ENCODE measurements at places on chromosomes 3 and 15.

GRCh38 chr3:39079530-39079929 is 27.7 kb downstream of the WDR48 start:
- DNase-seq = no peak

DNA sequence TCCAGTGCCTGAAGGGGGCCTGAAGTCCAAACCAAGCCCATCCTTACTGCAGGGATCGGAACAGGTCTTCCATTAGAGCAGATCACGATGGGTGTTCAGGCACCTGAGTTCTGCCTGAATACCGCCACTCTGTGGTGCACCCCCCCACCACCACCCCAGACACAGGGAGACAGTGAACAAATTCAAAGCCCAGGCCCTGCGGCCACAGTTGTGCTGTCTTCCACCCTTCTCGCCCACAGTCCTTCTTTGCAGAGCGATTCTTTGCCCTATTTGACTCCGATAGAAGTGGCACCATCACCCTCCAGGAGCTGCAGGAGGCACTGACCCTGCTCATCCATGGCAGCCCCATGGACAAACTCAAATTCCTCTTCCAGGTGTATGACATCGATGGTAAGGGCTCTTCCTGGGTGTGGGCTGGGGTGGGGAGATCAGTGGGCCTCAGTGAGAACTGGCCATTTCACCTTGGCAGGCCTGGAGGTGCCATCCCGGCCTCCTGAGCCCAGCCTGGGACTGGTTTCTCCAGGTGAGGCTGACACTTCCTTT is 13.6 kb downstream of the NOX5 start:
- no peak for DNase-seq

- DNase-seq = no peak
Observed at GRCh38 chr3:14208977-14209394, 30.4 kb downstream of the LSM3 start.

GRCh38 chr3:186583831-186584230 is 13.3 kb downstream of the DNAJB11 start:
- DNase-seq = no peak

DNA sequence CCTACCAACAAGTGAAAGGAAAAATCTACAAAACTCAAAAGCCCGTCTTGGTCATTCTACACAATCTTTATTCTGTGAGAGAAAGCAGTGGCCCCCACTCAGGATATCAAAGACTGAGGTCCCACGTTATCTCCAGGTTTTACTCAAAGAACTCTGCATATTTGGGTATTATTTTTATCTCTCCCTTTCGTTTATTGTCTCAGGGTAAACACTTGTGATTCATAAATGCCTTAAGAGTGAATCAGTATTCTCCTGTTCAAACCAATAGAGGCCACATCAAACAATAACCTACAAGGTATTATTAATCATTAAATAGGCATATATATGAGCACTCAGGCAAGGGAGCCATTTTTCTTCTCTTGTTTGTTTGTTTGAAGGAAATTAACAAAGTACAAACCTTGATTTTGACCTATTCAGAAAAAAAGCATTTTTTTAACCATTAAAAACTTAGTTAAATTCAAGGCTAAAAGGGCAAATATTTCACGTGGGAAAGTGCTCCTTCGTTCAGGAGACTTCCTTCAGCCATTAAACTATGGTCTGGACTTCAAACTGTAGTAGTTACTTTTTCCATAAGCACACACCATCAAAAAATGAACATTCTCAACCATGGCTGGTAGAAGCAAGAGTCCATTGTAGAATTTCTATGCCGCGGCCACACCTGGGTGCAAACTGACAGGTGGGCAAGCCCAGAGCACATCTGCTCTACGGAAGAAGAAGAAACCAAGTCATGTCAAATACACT is 13.9 kb upstream of the HES1 start:
- DNase-seq = no peak

- DNase-seq = no peak
Observed at GRCh38 chr15:77824361-77825251, 191.9 kb upstream of the LINGO1 start.

- DNase-seq = no peak
Observed at GRCh38 chr3:197809356-197810020, 18.4 kb downstream of the LRCH3 start.

DNA sequence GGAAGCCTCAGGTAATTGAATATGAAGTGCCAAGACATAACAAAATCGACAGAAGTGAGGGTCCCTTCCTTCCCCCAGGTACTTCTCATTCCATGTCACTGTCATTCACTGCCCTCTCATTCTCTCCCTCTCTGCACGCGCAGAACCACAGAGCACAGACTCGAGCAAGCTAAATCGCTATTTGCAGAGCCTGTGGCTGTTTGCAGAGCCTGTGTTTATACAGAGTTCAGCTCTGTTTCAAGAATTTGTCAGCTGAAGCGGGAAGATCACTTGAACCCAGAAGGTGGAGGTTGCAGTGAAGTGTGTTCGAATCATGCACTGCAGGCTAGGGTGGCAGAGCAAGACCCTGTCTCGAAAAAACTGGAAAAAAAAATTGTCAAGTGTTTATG is 2.5 kb downstream of the VILL start:
- DNase-seq = no peak

DNA sequence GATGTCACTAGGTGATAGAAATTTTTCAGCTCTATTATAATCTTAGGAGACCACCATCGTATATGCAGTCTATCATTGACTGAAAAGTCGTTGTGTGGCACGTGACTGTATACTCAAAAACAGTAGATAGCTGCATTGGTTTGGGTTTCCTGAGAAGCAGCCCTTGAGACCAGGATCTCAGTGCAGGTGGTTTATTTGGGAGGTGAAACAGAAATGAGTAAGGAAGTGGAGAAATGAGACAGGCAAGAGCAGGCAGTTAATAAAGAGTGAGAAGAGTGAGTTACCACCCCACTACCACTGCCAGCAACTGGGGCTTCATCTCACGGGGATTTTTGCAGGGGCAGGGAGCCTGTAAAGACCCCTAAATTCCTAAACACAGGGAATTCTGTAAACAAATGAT is 221.0 kb downstream of the SHQ1 start:
- no peak for DNase-seq

DNA sequence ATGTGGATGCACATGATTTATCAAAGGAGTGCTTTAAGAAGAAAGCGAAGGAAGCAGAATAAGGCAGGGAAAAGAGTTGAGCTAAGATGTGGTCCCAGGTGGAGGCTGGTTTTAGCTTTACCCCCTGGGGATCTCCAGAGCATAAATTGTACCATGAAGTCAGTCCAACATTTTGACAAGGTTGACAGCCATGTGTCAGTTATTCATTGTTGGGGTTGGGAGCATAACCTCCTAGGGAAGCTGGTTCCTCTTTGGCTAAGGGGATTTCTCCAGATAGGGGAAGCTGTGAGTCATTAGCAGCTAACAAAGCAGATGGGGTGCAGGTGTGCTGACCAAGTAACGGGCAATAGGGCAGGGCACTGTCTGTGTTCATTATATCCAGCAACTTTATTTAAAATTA is 123.7 kb upstream of the IGSF10 start:
- no peak for DNase-seq

GRCh38 chr3:111712294-111713167 is 117.4 kb upstream of the ZBED2 start:
- DNase-seq = no peak

GRCh38 chr15:87752250-87752951 is 504.1 kb downstream of the NTRK3 start:
- no peak for DNase-seq

DNA sequence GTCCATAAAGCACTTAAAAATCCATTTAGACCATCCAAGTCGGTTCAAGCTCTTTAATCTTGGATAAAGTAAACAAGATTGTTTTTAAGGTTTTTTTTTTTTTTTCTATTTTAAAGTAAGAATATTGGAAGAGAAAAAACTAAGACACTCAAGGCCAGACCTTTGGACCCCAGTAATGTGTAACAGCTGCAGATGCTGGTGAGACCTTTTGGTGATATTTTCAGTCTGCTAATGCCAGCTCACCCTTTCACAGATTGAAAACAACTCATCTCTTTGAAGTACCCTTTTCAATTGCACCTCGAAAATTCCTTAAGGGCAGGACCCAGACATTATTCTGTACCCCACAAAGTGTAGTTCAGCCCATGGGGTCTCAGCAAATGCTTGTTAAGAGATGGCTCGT is 260.7 kb upstream of the CTNNB1 start:
- no peak for DNase-seq

GRCh38 chr3:191378142-191378812 is 48.0 kb upstream of the UTS2B start:
- DNase-seq = no peak

GRCh38 chr3:3951071-3951470 is 151.8 kb downstream of the LRRN1 start:
- no peak for DNase-seq

DNA sequence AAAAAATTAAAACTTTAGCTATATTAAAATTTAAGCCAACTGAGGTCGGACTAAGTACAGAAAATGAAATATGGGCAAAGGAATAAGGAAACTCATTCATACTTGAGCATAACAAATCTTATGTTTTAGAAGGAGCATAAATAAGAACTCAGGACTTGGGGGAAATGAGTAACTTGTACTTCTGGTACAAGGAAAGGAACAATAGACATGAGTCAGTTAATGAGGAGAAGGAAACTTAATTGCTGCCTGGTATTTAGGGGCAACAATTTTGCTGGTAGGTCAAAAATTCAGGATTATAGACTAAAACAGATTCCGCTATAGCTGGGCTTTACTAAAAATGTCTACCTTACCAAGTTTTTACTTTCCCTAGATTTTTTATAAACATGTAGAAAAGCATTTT is 113.1 kb downstream of the MYO5A start:
- no peak for DNase-seq

GRCh38 chr3:122353215-122353614 is 28.2 kb downstream of the CSTA start:
- DNase-seq = no peak

DNA sequence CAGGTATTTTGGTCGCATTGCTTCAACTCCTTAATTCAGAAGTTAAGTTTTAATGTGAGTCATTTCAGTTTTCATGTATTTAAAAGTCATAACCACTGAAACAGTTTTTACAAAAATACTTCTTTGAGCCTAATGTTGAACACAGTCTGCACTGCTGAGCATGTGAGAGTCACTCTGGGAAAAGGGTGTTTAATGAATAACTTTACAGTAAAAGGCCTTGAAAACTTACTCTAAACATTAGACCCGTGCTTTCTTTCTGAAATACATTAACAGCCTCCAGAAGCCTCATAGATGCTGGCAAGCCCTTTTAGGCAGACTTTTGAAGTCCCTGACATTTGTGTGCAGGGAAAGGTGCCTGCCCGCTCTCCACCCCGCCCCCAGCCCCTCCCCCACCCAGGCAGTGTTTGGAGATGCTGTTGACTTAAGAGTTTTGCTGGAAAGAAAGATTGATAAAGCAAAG is 68.9 kb upstream of the NR2F2 start:
- no peak for DNase-seq

- DNase-seq = peak; percentile 36
Observed at GRCh38 chr15:72155003-72155621, 36.9 kb downstream of the SENP8 start.

GRCh38 chr15:101048581-101049030 is 129.4 kb downstream of the LRRK1 start:
- peak; percentile 17 for DNase-seq

GRCh38 chr15:94793207-94793606 is 561.8 kb downstream of the MCTP2 start:
- DNase-seq = no peak

DNA sequence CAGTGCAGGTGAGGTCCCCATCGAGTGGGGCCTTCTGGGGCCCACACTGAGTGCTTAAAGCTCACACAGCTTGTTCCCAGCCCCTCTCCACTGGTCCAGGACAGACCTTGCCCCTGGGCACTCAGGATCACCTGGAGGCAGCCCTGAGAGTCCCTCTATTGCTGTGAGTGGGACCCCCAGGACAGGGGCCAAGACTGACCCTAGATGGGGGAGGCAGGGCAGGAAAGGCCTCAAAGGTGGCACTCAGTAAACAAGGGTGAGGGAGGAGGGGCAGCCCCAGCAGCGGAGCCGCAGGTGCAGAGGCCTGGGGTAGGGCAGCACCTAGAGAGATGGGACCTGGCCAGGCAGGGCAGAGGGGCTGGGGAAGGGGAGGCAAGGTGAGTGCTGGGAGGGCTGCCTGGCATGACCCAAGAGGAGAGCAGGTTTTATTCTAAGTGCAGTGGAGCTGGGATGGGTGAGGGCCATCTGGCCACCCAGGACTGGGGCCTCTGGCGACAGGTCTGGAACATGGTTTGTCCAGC is 27.9 kb downstream of the CFAP100 start:
- no peak for DNase-seq

- no peak for DNase-seq
Observed at GRCh38 chr3:189082666-189083427, 88.9 kb upstream of the TPRG1 start.

DNA sequence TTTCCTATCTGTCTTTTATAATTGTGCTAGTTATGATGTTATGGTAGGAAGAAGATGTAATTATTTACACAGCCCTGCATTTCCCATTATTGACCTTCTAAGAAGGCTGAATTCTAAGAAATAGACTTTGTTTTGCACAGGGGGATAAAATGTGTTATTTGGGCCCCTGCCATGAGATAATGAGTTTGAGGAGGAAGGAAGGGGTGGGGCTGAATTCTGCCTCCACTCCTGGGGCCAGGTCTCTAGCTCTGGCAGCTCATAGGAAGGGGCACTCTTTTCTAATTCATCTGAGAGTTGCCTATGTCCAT is 69.2 kb upstream of the GOLGA8B start:
- DNase-seq = no peak

GRCh38 chr3:157376603-157377300 is 59.9 kb upstream of the PTX3 start:
- no peak for DNase-seq

- no peak for DNase-seq
Observed at GRCh38 chr3:110697961-110698360, 373.7 kb upstream of the NECTIN3 start.

GRCh38 chr15:61364871-61365270 is 135.8 kb upstream of the RORA start:
- no peak for DNase-seq

GRCh38 chr15:70222606-70223005 is 124.9 kb upstream of the TLE3 start:
- DNase-seq = no peak

DNA sequence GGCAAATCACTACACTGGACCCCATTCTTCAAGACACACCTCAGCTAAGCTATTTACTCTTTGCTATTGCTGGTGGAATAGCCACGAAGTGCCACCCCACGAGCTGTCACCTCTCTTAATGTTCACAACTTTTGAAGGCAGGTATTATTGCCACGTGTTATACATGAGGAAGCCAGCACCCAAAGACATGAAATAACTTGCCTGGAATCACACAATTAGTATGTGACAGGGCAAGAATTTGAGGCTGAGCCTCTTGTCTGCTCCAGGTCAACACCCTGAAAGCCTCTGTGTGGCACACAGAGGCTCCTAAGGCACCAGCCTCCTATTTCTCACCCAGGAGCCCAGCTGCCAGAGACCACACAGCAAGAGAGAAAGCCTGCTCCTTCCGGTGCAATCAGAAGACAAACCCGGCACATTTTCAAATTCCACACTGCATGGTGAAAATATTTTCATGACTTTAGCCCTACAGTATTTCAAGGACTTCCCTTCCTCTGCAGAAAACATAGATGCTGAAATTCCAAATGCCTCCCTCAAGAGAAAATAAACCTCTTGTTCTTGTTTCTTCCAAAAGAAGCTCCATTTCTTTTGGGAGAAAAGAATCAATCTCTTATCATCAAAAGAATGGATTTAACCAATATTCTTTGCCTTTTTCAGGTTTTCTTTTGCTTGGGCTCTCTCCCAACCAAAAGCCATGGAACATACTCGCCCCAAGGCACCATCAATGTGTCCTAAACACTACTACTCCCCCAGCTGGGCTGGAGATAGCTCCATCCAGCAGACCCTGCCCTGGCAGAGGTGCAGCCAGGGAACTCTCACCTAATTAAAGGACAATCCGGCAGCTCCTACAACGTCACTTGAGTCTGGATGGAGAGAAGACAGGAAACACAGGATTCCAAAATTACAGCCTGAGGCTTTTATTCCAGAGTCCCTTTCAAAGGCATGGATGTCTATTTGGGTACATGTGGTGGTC is 84.7 kb upstream of the THBS1 start:
- DNase-seq = no peak

Measured in omental fat pad (tissue), 4 donors.